Hepatocyte (in vitro differentiated cells): ENCODE measurements at places on chromosomes 2 and 18.

DNA sequence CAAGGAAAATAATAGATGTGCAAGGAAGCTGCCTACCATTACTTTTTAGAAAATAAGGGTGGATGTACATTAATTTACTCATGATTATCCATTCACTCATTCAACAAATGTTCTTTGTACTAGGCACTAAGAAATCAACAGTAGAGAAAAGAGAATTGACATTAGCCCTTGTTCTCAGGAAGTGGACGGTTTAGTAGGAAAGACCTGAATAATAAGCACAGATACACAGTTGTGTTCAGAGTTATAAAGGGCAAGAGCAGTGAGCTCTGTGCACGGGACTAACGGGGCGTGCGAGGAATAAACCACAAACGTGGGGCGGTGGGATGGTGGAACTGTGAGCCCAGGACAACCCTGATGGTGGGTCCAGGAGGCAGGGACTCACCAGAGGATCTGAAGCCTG is 94.4 kb upstream of the MBOAT2 start:
- DNase-seq: no peak

DNA sequence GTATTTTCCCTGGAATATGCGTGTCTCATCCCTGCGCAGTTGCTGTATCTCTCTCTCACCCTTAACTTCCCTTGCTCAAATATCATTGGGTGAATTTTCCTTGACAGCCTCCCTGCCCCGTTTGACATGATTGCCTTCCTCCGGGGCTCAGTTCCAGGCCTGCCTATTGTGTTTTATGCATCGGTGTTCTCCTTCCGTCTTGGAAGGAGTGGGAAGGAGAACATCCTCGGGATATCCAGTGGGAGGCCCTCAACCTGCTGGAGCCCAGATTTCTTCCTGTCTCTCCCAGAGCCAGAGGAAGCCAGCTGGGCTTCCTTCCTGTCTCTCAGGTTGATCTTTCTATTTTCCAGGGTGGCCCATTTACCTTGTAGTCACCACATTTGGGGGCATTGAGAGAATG is 434.7 kb upstream of the HS6ST1 start:
- no peak for DNase-seq

DNA sequence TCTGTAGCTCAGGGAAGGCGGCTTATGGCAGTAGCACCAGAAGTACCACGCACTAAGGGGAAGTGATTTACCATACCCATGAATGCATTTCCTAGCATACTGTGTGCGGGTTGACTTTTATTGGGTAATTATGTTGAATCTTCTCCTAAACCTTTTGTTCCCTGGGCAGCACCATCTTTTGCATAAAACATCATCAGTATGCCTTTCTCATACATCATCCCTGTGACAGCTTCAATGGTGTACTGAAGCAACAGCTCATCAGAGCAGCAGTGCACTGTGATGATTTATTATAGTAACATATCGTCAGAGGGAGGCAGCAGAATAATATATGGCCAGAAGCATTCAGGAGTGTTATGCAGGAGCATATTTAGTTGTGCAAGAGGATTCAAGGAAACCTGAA is 204.9 kb downstream of the CDH7 start:
- DNase-seq: no peak

DNA sequence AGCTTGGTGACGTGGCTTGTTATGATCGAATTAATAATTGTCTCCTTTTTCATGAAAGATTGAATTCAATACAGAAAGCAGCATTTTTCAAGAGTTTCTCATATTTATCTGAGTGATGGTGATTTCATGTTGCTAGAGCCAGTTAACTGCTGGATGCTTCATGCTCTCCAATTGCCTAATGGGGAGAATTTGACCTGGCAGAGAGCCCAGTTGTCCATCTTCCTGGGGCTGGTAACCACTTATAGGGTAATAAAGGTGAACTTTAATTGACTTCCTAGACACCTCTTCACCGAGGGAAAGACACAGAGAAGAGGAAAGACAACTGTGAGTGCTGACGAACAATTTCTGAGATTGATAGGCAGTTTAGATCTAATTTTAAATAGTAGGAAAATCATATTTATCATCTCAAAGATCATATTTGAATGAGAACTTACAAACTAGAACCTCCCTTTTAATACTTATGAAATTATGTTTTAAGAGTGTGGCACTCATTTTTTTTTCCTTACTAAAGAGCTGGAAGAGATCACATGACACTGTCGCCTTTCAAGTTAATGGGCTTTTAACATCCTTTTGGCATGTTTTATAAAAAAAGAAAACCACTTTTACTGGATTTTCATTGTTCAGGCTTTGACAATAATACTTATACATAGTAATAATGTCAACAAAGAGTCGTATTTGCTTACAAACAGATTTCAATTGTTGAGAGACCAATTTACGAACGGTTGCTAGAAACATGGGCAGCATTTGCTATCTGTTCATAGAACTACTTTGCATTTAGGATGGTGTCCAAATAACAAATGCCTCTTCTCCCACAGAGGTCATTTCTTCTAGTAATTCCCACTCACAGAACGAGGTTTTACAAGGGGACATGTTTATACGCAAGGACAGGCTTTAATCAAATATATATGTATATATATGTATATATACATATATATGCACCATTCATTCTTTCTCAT is 153.3 kb downstream of the RAPGEF4 start:
- DNase-seq: no peak

DNA sequence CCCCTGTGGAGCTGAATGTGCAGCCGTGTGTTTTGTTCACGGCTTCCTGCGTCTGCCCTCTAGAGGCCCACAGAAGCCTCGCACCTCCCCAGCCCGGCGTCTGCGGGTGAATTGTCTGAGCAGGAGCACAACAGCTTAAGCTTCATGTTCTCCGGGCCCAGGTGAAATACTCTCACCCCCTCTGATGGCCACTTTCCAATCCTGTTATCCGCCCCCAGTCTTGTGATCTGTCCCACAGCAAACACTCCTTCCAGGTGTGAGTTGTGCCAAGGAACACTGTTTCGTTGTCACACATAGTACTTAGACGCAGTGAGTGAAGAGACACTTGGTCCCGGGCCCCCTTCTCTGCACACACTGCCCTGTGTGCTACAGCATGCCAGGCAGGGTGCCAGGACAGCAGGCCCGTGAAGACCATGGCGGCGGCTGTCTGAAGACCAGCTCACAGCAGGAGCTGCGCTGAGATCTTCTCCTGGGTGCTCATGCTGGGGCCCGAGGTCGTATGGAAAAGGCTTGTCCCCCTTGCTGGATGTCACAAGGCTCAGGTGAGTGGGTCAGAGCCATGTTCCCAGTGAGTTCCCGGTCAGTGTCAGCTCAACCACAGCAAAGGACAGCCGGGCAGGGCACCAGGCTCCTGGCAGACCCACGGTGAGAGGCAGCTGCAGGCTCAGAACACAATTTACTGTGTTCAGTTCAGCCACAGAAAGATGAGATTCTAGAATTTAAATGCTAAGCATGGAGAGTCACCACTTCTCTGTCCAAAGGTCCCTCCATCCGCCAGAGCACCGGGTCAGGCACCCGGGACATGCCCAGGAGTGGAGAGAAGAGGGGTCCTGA is 6.8 kb upstream of the PXDN start:
- peak; percentile 87 for DNase-seq

GRCh38 chr2:135926605-135927004 is 50.4 kb upstream of the MCM6 start:
- no peak for DNase-seq

DNA sequence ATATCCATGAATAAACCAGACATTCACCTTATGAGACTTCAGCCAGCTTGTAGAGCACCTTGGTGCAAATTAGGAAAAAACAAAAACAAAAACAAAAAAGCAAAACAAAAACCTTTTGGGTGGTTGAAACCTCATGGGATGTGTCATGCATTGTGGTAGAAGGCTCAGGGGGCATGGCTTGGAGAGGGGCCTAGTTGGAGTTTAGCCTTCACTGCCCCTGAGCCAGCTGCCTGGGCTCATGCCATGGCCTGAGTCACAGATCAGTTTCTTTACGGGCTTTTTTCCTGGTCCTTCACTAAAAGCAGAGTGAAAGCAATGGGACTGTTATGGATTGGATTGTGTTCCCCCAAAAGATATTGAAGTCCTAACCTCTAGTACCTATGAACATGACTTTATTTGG is 22.0 kb upstream of the DAPL1 start:
- DNase-seq: no peak

DNA sequence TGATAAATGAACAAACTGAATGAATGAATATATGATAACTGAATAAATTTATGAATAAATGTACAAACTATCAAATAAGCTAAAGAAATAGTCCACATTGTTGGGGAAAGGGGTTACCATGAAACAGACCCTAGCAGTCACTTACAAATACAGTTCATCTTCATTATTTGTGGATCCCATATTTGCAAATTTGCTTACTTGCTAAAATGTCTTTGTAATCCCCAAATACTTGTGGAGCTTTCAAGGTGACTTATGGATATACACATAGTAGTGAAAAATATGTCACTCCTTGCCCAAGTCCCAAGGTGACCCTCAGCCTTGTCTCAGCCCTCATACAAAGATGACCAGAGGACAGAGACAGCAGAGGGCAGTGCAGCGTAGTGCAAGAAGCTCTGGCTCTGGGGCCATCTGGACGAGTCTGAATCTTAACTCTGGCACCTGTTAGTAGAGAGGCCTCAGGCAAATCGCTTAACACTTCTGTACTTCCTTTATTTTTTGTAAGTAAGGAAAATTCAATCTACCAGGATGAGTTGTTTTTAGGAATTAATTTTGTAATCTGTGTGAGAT is 3.1 kb downstream of the PAIP2B start:
- peak; percentile 71 for DNase-seq

- DNase-seq: no peak
Measured at GRCh38 chr18:57640749-57641148, 19.1 kb upstream of the NARS1 start.

GRCh38 chr2:174195253-174195652 is 53.1 kb downstream of the OLA1 start:
- no peak for DNase-seq

- peak; percentile 11 for DNase-seq
Measured at GRCh38 chr2:213934560-213934959, 476.3 kb upstream of the VWC2L start.

GRCh38 chr2:204486805-204487204 is 58.5 kb upstream of the PARD3B start:
- DNase-seq: no peak

GRCh38 chr2:156177654-156178053 is 154.9 kb downstream of the NR4A2 start:
- no peak for DNase-seq

DNA sequence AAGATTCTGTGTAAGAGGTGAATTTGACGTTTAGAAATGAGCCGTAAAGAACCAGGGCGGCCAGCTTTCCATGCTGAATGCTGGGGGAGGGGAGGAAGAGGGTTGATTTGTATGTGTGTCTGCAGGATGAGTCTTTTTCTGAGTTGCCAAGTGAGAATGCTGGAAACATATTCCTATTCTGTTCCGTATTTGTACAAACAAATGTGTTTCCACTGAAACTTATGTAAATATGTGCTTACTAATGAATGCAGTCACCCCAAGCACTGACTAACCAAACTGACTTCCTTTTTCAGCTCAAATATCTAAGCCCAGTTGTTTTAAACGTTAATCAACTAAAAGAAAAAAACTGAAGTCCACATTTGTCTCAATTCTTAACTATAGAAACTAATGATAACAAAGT is 74.9 kb upstream of the APCDD1 start:
- no peak for DNase-seq

DNA sequence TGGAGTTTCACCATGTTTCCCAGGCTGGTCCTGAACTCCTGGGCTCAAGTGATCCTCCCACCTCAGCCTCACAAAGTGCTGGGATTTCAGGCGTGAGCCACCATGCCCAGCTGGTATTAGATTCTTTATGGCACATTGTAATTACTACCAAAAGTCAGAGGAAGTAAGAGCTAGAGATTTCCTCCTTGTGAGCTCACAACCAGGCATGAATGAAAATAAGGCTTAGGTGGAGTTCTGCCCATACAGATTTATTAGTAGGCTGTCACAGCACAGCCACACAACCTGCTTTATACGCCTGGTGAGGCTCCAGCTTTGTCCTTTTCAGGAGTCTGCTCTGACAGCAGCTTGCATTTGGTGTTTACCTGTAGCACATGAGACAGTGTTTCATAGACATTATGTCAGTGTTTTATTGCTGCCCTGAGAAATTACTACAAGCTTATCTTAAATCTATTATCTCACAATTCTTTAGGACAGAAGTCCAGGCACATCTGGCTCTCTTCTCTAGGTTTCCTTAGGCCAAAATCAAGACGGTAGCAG is 156.6 kb downstream of the TANC1 start:
- peak; percentile 59 for DNase-seq

DNA sequence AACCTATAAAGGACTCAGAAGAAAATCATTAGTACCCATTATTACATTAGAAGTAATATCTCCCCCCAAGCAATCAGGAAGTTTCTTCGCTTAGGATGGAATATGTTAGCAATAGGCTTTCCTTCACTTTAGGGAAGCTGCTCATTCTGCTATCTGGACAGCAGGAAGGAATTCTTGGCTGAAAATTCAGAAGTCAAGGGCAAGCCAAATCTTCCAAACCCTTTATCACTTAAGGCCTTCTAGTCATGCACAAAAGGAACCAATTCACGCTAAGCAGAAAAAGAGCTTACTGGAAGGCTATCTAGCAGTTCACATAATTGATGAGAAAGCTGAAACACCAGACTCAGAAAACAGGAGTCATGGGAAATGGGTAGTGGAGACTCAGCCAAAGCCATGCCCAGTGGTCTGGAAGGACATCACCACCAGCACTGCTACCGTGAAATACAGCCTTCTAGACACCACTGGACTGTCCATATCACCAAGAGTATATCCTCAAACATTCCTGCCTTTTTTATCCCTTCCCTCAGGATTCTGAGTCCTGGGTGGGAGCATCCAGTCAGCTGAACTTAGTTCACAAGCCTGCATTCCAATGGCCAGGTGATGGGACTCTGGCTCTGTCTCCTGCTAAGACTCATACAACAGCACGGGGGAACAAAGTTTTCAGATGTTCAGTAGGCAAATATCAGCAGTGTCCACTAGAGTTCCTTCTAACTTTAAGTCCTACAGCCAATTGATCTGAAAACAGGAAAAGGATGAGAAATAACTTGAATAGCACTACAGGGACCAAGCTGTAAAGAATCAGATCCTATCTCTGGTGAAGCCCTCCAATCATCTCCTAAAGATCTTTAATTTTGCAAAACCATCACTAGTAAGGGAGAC is 14.8 kb upstream of the ADAM17 start:
- DNase-seq: no peak

DNA sequence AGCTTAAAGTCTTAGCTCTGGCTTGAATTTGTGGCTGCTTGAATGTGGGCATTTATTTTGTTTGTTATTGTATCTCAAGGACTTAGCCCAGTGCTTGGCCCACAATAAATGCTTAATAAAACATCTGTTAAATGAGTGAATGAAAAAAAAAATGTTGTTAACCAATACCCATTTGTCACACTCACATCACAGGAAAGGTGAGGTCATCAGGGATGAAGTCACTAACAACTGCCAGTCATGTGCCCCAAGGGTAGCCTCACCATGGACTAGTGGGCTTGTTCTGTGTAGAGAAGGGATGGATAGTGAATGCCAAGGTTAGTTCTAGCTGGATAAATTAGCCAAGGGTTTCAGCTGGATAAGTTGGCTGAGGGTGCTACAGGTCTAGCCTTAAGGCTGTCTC is 3.0 kb downstream of the NRBP1 start:
- no peak for DNase-seq

DNA sequence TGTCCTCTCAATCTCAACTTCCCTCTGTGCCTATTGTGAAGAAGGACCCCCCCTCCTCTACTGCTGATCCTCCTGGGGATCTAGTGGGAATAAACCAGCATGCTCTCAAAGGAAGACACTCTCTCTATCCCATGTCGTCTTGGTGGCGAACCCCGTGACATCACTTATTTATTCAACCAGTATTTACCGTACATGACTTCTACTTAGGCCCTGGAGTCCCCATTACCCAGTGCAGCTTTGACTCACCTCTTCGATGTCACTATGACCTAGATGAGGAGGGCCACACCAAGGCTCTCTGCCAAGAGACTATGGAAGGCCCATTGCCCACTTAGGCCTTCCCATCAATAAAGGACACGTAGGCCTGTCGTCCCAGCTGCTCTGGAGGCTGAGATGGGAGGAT is 16.7 kb downstream of the ASPRV1 start:
- DNase-seq: no peak
